ENCODE measurements at places on chromosomes 2 and 18. TPM values are rescaled to one million over a fixed set of nuclear protein-coding genes. Genes with fewer than 3 reads are reported as not detected.

DNA sequence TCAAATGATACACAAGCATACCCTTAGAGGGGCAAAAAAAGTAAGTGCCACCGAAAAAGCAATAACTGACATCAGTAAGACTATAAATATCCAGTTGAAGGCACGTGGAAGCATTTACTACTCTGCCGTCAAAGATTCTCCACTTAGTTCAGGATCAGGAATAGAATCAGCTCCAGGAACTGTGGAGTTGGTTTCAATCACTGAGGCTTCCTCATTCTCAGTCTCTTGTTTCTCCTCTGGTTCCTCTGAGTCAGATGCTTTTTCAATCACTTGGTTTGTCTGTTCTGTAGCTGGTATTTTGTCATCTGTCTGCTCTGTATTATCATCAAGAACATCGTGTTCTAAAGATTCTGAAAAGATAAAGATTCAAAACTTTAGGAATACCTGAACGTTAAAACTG lies 72.2 kb downstream of the LNPK start:
- H3K36me3 ChIP-seq: no peaks in the 10 kb centered on the region
- DNase-seq: no peak

DNA sequence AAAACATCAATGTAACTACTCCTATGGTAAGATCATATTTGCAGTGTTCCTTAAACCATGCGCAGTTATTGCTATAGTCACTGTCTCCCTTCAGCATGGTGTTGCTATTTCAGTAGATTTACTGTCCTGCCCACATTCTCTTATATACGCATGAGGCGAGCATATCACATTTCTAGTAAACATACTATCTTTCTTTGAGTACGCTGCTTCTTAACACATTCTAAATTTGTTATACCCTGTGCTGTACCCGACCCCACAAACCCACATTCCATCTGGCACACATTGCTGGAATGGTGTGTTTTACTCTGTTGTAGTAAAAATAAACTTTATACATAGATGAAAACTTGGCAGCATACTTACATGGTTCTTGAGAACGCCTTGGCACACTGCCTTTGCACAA lies 163.3 kb downstream of the QPCT start:
- no peaks in the 10 kb centered on the region for H3K4me1 ChIP-seq
- no peaks in the 10 kb centered on the region for H3K27me3 ChIP-seq

GRCh38 chr18:75220551-75221355 lies 10.2 kb downstream of the TSHZ1 start:
- H3K4me3 ChIP-seq: no peak overlapping the region
- no peak overlapping the region for H3K27ac ChIP-seq
- no peaks in the 10 kb centered on the region for H3K27me3 ChIP-seq
- H3K36me3 ChIP-seq: no peaks in the 10 kb centered on the region
- H3K4me1 ChIP-seq: peaks cover 13% of the 10 kb centered on the region

Gene CYP27C1
- not detected for total RNA-seq

Gene CHST10
- 3.4 TPM for total RNA-seq

Gene MAB21L4
- not detected for total RNA-seq

Gene POU3F3
- not detected for total RNA-seq

DNA sequence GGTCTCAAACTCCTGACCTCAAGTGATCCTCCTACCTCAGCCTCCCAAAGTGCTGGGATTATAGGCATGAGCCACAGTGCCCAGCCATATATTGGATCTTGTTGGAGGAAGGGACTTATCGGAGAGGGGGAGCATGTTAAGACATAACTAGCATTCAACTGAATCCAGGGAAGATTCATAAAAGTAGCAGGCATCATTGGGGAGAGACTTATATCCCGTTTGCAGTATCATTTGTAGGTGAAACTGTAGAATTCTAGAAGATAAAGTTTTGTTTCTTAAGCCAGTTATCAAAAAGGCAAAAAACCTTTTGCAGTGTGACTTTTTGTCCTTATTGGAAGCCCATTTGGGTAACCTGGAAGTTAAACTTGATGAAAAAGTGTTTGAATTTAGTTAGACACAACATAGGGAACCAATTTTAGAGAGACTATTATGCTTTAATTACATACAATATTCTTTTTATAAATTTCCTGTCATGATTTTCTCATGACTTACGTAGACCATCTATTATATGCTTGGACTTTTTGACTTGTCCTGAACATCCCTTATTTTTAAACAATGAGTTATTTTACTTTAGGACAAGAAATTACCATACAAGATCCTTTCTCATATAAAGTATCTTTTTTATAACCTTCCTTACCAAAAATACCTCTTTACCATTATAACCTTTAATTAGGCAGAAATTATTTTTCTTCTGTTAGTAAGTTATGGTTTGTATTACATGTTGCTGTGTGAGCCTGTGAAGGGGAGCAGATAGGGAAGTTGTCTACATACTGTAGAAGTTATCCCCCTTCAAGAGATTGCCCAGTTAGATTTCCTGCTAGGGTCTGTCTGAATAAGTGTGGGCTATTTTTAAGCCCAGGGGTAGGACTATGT lies 20.3 kb downstream of the RAB3GAP1 start:
- no peak overlapping the region for H3K4me3 ChIP-seq
- no peak for DNase-seq
- no peaks in the 10 kb centered on the region for H3K4me1 ChIP-seq
- peaks cover 3% of the 10 kb centered on the region for H3K36me3 ChIP-seq
- no peak overlapping the region for H3K27ac ChIP-seq

GRCh38 chr2:234278556-234279255 lies 218.2 kb downstream of the ARL4C start:
- H3K27ac ChIP-seq: peak overlapping the region; percentile 61
- H3K36me3 ChIP-seq: no peaks in the 10 kb centered on the region
- H3K4me3 ChIP-seq: no peak overlapping the region

Gene ALKAL2
- total RNA-seq: not detected

DNA sequence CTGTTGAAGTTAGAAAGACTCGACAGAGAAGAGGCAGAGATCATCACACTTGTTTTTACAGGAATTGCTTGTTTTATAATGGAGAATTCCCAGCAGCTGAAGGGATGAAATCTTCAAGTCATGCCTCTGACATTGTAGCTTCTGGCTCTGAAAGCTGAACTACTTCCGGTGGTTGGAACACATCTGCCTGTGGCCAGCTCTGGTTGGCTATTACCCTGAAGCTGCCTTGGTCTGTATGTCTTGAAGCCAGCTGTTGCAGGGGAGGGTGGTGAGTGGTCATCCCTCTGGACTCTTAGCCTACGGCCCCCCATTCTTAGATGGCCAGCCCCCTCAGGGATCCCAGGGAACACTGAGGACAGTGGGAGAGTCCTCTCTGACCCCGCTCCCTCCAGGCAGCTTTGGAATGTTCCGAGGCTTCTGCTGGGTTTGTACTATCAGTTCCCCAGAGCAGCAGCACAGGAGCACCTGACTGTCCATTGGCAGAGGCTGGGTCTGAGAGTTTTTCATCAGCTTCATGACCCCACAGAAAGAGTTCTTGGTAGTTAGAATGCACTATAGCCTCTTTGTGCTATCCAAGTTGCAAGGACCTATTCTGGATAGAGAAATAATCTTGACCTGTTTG lies 87.4 kb upstream of the CAPN13 start:
- no peak overlapping the region for H3K27ac ChIP-seq
- H3K4me1 ChIP-seq: no peaks in the 10 kb centered on the region
- no peak for DNase-seq
- no peak overlapping the region for H3K4me3 ChIP-seq

DNA sequence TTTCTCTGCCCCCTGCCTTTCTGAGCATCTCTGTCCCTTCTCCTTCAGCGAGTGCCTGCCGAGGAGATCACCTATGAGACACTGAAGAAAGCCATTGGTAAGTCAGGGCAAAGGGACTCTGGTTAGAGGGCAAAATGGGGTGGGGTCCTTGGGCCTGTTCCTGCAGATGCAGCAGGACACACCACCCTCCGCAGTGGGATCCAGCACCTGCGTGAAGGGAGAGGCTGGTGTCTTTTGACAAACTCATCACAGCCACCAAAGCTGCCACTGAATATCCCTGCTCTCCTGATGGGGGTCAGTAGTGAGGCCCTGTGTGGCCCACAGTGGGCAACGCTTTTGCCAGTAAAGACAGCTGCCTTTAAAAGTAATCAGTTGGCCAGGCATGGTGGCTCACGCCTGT lies 18.7 kb downstream of the POMC start:
- H3K4me1 ChIP-seq: no peaks in the 10 kb centered on the region
- H3K36me3 ChIP-seq: no peaks in the 10 kb centered on the region
- no peak overlapping the region for H3K27ac ChIP-seq
- H3K4me3 ChIP-seq: no peak overlapping the region
- H3K27me3 ChIP-seq: no peaks in the 10 kb centered on the region

GRCh38 chr2:22521620-22522019 lies 863.4 kb upstream of the KLHL29 start:
- H3K27ac ChIP-seq: no peak overlapping the region
- DNase-seq: no peak
- H3K36me3 ChIP-seq: no peaks in the 10 kb centered on the region
- H3K4me3 ChIP-seq: no peak overlapping the region

GRCh38 chr2:128439791-128440665 lies 121.4 kb upstream of the HS6ST1 start:
- no peak overlapping the region for H3K4me3 ChIP-seq
- no peak overlapping the region for H3K27ac ChIP-seq
- H3K27me3 ChIP-seq: peaks cover 53% of the 10 kb centered on the region

DNA sequence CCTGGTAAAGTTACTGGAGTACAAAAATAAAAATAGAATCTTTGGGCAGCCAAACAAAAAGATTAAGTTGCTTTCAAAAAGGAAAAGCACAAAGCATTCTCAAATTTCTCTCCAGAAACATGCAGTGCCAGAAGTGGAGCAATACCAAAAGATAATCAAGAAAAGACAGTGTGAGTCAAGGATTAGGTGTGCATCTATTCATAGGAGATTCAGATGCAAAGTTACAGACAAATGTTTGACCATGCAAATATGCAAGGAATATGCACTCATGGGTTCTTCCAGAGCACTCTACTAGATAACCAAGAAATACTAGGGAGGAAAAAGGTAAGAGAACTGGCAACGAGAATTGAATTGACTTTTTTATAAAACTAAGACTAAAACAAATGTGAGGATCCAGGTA lies 51.8 kb upstream of the CDH20 start:
- no peaks in the 10 kb centered on the region for H3K27me3 ChIP-seq
- no peaks in the 10 kb centered on the region for H3K36me3 ChIP-seq
- H3K4me1 ChIP-seq: no peaks in the 10 kb centered on the region
- no peak overlapping the region for H3K4me3 ChIP-seq

DNA sequence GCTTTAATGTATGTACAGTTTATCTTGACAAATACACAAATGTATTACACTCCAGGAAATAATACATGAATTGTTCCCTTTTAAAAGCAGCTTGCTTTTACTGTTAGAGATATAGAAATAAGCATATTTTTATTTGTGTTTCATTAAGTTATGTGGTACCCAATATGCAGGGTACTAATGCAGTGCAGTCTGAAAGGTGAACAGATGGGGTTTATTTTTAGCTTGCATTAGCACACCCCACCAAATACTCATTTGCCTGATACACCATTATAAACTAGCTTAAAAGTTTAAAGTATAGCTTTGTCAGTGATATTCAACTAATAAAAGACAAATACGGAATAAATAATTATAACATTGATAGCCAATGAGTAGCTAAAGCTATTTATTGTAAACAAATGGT lies 394.7 kb upstream of the ZNF804A start:
- DNase-seq: no peak
- H3K36me3 ChIP-seq: no peaks in the 10 kb centered on the region
- no peaks in the 10 kb centered on the region for H3K27me3 ChIP-seq
- no peak overlapping the region for H3K27ac ChIP-seq
- H3K4me3 ChIP-seq: no peak overlapping the region
- no peaks in the 10 kb centered on the region for H3K4me1 ChIP-seq

Gene GPR45
- total RNA-seq: not detected

DNA sequence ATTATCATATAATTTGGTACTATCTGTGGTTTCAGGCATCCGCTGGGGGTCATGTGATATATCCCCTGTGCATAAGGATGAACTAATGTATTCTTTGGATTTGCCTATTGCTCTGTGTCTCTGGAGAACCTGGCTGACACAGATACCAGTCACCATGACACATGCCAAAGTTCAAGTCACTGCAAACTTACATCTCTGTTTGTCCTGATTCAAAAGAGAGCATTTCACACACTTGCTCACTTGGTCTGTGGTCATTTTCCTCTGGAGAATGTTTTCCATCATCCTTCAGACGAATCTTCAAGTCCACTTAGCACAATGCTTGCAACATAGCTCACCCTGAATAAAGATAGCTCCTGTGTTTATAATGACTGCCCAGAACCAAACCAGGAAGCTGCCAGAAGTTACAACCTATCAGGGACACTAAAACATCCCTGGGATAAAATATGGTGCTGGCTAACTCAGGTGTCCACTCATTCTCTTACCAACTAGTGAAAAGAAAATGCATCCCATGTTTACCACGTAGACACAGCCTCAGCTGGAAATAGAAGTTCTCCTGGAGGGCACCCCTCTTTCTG lies 18.1 kb downstream of the SULT1C3 start:
- DNase-seq: no peak
- H3K36me3 ChIP-seq: no peaks in the 10 kb centered on the region
- H3K4me1 ChIP-seq: no peaks in the 10 kb centered on the region
- H3K27ac ChIP-seq: no peak overlapping the region
- H3K4me3 ChIP-seq: no peak overlapping the region

DNA sequence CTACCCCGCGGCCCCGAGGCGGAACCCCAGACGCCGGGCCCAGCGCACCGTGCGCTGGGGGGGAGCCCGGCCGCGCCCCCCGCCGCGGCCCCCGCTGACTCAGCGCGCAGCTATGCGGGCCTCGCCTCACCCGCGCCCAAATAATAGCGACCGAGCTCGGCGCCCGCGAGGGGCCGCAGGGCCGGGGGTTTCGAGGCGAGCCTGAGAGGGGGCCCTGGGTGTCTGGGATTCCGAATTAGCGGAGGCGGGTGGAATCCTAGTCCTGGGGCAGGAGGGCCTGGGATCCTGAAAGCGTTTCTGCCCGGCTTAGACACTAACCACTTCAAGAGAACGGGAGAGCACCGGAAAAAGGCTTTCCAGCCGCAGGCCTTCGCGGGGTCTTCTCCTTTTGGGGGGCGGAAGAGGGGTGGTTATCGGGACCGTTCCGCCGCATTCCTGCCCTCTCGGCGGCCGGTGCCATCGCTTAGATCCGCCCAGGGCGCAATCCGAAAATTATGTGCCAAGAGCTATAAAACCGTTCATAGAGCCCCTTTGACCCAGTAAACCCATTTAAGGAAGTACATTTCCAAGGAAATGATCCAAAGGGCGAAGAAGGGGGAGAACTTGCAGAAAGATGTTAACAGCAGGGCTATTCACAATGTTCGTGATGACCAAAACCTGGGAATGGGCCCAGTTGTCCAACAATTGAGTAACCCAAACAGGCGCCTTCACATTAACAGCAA lies 681 bp upstream of the ROCK2 start:
- DNase-seq: peak; percentile 4
- H3K27ac ChIP-seq: peak overlapping the region; percentile 59
- no peaks in the 10 kb centered on the region for H3K27me3 ChIP-seq
- peak overlapping the region; percentile 60 for H3K4me3 ChIP-seq
- H3K36me3 ChIP-seq: no peaks in the 10 kb centered on the region

- no peak overlapping the region for H3K4me3 ChIP-seq
- H3K27ac ChIP-seq: no peak overlapping the region
- no peaks in the 10 kb centered on the region for H3K27me3 ChIP-seq
Observed at GRCh38 chr18:10205151-10205550, 249.3 kb upstream of the APCDD1 start.

GRCh38 chr2:232473467-232473890 lies 14.2 kb downstream of the ECEL1 start:
- DNase-seq: no peak
- no peaks in the 10 kb centered on the region for H3K36me3 ChIP-seq
- H3K27ac ChIP-seq: no peak overlapping the region
- H3K4me3 ChIP-seq: no peak overlapping the region
- H3K4me1 ChIP-seq: no peaks in the 10 kb centered on the region
- peaks cover 4% of the 10 kb centered on the region for H3K27me3 ChIP-seq

- no peak overlapping the region for H3K4me3 ChIP-seq
- H3K36me3 ChIP-seq: no peaks in the 10 kb centered on the region
- no peak for DNase-seq
- H3K27me3 ChIP-seq: no peaks in the 10 kb centered on the region
- H3K4me1 ChIP-seq: no peaks in the 10 kb centered on the region
Observed at GRCh38 chr2:8558956-8559355, 122.9 kb upstream of the ID2 start.

Gene LYG1
- total RNA-seq: 1.7 TPM
